Ascending aorta (tissue), 2 donors: ENCODE measurements at places on chromosomes 5 and 9. TPM values are rescaled to one million over a fixed set of nuclear protein-coding genes. Genes with fewer than 3 reads are reported as not detected.

ADAMTS6 gene
- total RNA-seq, result 8.9 TPM

DNA sequence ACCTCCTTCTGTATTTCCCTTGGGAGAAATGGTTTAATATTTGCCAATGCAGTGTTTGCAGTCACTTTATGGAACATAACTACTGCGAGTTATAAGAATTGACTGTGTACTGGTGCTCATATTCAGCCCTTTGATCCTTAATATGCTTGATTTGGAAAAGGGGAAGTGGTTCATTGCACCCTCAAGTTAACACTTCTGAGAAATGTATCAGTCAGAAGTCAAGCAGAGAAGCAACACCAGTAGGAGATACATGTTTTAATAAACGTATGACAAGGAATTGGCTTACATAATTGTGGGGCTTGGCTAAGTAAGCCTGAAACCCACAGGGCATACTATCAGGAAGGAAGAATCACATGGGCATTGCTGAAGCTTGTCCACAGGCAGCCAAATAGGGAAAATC lies 131.0 kb upstream of the SPRY4 start:
- H3K27me3 ChIP-seq, result no peaks in the 10 kb centered on the region
- no peaks in the 10 kb centered on the region for H3K36me3 ChIP-seq
- no peak for DNase-seq
- no peak overlapping the region for H3K27ac ChIP-seq
- H3K4me3 ChIP-seq, result no peak overlapping the region

DNA sequence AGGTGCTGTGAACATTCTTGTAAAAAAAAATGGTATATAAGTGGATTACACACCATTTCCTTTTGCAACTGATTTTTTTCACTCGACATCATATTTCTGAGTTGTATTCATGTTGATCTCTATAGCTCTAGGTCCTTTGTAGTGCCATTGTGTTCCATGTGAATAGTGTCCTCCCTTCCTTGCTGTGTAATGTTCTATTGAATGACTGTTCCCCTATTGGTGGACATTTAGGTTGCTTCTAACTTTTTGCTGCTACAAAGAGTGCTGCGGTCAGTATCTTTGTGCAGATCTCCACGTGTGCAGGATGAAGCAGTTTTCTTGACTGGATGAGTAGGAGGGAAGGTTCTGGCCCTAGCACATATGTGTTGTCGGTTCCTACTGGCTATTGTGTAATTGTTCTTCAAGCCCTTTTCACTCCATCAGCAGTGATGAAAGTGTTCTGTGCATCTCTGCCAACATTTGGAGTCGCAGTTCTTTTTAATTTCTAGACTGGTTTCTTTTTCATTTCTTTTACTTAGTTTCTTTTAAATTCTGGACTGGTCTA lies 20.2 kb downstream of the DAB2IP start:
- no peak overlapping the region for H3K4me3 ChIP-seq
- H3K27ac ChIP-seq, result no peak overlapping the region
- H3K4me1 ChIP-seq, result no peaks in the 10 kb centered on the region
- no peaks in the 10 kb centered on the region for H3K27me3 ChIP-seq
- no peak for DNase-seq

GRCh38 chr9:119175581-119175980 lies 193.7 kb downstream of the BRINP1 start:
- no peaks in the 10 kb centered on the region for H3K4me1 ChIP-seq
- no peak overlapping the region for H3K27ac ChIP-seq
- DNase-seq, result no peak
- H3K36me3 ChIP-seq, result no peaks in the 10 kb centered on the region

- H3K27ac ChIP-seq, result no peak overlapping the region
- no peaks in the 10 kb centered on the region for H3K4me1 ChIP-seq
- H3K27me3 ChIP-seq, result no peaks in the 10 kb centered on the region
- DNase-seq, result no peak
- no peaks in the 10 kb centered on the region for H3K36me3 ChIP-seq
These were observed 117.4 kb downstream of the NPR3 start for GRCh38 chr5:32828492-32828891.

- H3K4me1 ChIP-seq, result no peaks in the 10 kb centered on the region
- no peak for DNase-seq
These were observed 26.2 kb downstream of the TCF7 start for GRCh38 chr5:134140530-134141201.
